Esophagus (tissue), 2 donors: ENCODE measurements at places on chromosomes 3 and 15. TPM values are rescaled to one million over a fixed set of nuclear protein-coding genes. Genes with fewer than 3 reads are reported as not detected.

The CCDC12 gene
- 90.1 TPM for polyA plus RNA-seq

The LMAN1L gene
- 0.27 TPM for polyA plus RNA-seq

The PRKCI gene
- 12.9 TPM for polyA plus RNA-seq

The SERINC4 gene
- 0.24 TPM for polyA plus RNA-seq

The SCN11A gene
- not detected for polyA plus RNA-seq

The STRIT1 gene
- 0.14 TPM for polyA plus RNA-seq

The PTH1R gene
- polyA plus RNA-seq: 2.0 TPM

The RUBCN gene
- polyA plus RNA-seq: 8.2 TPM

The GP9 gene
- polyA plus RNA-seq: not detected

The DAZL gene
- not detected for polyA plus RNA-seq

The OXTR gene
- polyA plus RNA-seq: 1.4 TPM

The CCDC54 gene
- not detected for polyA plus RNA-seq
